ENCODE measurements at places on chromosomes 6 and 20.
A peak's percentile ranks its signal among the peaks of the same experiment; 100 is the strongest.

- no peak for DNase-seq
These were observed 73.6 kb upstream of the NHSL1 start for GRCh38 chr6:138572885-138573284.

DNA sequence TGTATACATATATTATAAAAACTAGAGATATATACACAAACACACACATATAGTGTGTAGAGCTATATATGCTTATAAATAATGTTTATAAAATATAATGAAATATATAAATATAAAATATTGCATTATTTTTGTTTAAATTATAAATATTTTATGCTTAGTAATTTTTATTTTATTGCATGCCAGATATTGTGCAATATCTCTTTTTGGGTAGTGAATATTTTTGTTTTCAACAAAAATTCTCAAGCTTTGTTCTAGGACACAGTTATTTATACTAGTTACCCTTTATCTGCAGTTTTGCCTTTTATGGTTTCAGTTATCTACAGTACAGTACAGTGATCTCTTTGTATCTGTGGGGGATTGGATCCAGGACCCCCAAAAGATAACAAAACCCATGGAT, 52.2 kb downstream of the PFDN4 start:
- DNase-seq, result no peak

- DNase-seq, result no peak
These were observed 4.5 kb upstream of the PXMP4 start for GRCh38 chr20:33724439-33725094.

DNA sequence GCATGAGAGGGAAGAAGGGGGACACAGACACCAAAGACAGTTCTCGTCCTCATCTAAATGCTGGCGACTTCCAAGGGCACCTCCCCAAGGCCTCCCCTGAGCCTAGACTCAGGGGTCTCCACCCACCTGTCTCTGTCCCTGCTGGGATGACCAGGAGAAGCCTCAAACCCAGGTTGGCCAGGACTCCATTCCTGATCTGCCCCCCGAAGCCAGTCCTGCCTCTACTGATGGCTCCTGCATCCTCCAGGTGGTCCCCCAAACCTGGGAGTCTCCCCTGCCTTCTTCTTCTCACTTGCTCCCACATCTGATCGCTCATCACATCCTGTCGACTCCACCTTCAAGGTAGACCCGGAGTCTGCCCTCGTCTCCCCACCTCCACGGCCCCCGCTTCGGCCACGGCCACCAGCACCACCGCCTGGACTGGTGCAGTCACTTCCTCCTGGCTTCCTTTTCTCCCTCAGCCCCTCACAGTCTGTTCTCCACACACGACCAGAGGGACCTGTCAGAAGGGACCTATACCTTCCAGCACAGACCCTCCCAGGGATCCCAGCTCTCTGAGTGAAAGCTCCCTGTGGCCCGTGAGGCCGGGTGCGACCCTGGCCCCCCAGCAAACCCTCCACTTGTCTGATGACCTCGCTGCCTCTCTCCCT, 92.1 kb downstream of the CEBPB start:
- DNase-seq, result no peak

DNA sequence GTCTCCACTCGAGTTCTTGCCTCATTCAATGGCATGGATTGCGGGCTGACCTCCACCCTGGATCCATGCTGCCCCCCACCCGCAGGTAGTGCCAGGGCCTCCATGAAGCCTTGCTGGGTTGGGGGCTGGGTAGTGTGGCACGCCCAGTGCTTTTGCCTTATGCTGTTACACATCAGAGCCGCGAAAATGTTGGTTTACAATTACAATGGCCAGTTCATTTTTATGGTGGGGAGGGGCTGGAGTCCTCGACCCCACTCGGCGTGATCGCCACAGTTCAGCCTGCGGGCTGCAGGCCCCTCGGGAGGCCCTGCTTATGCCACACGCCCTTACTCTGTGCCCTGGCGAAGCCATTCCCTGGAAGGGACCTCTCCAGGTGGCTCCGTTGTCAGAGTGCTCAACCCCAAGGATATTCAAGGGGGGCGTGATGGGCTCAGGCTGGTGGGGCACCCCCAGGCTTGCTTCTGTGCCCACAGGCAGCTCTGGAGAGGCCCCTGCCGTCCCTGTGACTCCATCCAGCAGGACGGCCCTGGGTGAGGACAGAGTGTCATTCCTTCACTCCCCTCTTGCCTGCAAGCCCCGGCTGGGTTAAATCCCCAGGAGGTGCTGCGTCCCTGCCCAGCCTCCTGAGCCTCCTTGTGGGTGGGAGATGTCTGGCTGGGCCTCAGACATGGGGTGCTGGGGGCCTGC, 14.8 kb downstream of the ITPA start:
- DNase-seq, result no peak

DNA sequence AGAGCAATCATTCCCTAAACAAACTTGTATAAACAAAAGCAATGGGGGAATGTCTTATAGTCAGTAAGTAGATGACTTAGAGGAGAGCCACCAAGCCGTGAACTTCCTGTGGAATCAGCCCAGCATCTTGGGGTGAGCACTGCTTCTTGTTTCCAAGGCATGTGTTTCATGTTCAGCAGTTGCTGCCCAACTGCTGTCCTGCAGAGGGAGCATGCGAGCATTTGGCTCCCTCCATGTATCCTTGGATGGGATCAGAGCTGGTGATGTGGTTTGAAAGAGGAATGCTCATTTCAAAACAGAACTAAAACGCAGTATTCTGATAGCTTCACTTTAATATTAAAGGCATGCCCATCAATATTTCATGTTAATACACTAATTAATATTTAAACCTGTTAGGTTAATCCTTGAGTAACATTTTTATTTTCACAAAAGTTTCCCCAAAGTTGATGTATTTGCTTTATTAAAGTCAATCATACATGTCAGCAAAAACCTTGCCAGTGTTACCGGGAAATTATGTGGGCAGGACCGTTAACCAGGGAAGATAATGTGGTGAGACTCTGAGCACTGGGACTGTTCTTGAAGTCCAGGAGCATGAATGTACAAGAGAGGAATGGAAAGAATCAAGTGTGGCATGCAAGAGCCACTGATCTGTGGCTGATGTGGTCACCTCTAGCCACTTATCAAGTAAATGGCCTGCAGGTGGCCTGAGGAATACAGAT, 172.1 kb upstream of the GGTLC1 start:
- DNase-seq, result no peak

GRCh38 chr6:89375427-89376267, 23.1 kb upstream of the UBE2J1 start:
- DNase-seq, result peak; percentile 86

- no peak for DNase-seq
These were observed 182.8 kb downstream of the UTRN start for GRCh38 chr6:144467921-144468320.

DNA sequence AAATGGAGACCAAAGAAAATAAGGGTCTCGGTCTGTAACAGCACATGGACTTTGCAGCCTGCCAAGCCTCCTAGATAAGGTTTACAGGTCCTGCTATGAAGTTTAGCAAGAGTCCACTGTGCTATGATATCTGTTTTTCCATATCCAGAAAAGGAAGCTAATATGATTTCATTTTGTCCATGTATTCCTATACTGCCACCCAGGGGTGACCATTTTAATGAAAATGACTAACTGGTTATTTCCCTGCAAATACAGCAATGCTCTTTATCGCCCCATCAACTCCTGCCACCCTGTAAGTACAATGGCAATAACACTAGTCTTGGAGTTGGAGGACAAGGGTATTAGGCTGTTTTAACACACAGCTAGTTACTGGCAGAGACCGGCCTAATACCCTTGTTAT, 115.2 kb upstream of the GLP1R start:
- DNase-seq, result no peak

DNA sequence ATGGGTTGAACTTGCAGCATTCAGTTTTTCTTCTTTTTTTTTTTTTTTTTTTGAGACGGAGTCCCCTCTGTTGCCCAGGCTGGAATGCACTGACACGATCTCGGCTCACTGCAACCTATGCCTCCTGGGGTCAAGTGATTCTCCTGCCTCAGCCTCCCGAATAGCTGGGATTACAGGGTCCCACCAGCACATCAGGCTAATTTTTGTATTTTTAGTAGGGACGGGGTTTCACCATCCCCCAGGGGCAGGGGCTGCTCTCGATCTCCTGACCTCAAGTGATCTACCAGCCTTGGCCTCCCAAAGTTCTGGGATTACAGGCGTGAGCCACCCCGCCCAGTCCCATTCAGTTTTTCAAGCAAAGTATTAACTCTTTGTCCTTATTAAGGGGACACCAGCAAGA, 117.6 kb upstream of the PRSS16 start:
- no peak for DNase-seq

DNA sequence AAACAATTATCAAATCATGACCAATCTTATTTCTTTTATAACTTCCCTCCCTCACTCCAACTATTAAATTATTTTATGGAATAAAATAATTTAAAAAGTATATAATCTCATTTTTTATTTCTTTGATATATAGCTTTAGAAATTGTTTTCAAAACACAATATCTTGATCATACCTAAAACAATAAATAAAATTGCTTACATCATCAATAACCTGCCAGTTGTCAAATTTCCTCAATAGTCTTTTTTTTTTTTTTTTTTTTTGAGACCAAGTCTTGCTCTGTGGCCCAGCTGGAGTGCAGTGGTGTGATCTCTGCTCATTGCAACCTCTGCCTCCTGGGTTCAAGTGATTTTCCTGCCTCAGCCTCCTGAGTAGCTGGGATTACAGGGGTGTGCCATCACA, 60.1 kb upstream of the ELOVL5 start:
- no peak for DNase-seq

DNA sequence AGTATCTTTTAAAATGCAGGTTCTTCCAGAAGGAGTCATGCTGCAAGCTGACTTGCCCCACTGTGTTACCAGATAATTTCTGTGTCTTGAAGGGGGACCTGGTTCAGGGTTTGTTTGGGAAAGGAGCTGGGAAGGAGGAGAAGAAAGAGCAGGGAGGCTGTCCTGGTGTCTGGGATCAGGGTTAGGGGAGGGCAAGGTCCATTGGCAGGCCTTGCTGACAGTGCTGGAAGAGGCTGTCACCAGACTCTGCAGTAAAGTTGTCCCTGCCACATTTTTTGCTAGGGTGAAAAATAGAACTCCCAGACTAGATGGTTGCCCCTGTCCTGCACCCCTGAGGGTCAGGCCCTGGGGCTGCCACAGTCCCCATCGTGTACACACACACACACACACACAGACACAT, 14.9 kb downstream of the GLP1R start:
- no peak for DNase-seq

GRCh38 chr6:18147160-18147559, 7.7 kb downstream of the TPMT start:
- DNase-seq, result no peak

- DNase-seq, result peak; percentile 32
These were observed at the start of gene LAMA4 for GRCh38 chr6:112253841-112254816. Gene LAMA4, minus strand, starts transcription at chr6:112254567. Its CDS starts 417 bp downstream, at chr6:112254150.

DNA sequence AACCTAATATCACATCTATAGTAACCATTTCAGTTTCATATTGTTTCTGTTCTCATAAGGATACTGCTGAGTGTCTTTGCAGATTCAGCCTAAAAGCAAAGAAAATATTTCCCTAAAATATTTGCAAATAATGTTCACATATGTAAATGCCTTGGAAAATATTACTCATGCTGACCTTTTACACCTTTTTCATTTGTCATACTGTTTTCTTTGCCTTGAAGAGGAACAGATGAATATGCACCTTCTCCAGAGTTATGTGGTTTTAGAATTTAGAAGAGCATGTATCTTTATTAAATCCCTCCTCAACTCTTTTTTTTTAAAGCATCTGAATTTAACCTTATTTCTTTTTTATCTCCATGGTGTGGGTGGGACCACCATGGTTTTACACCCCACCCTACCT, 32.5 kb downstream of the NDUFAF5 start:
- no peak for DNase-seq

DNA sequence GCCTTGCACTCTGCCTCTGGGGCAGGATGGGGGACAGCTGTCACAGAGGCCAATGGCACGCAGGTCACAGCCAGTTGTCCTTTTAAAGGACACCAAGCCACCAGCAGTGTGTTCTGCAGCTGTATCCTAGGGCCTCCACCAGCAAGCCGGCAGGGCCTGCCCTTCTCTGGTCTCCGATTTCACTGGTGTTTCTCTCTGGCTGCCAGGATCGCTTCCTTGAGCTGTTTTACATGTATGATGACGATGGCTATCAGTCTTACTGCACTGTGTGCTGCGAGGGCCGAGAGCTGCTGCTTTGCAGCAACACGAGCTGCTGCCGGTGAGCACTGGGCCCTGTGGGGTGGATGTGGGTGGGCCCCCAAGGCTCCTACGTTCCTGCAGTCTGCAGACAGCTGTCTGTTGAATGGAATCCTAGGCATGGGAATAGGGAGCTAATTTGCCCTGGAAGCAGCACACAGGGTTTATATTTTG, 22.7 kb upstream of the MAPRE1 start:
- DNase-seq, result no peak

DNA sequence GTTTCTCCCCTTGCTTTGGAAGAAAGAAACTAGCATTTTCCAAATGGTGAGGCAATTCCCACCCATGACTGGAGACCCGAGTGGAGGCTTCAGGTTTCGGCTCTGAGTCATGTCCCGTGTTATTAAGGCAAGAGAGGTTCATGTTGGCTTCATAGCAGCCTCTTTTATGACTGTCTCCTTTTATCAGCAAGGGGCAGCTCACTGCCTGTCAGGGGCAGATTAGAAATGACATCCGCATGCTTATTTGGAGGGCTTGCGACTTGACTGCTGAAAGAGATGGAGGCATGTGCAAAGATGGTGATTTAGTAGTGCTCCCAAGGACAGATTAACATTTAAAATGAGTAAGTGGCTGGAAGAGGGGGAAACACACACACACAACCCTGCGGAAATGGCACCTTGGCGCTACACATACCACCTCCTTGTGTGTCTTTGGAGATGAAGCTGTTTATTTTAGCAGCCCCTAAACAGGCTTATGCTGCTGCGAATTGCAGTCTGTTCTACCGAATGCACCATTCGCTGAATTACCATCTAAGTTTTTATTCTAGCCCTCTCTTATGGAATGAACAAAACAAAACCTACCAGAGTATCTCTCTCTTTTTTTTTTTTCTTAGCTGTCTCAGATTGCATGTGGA, 52.1 kb upstream of the VSTM2L start:
- no peak for DNase-seq

DNA sequence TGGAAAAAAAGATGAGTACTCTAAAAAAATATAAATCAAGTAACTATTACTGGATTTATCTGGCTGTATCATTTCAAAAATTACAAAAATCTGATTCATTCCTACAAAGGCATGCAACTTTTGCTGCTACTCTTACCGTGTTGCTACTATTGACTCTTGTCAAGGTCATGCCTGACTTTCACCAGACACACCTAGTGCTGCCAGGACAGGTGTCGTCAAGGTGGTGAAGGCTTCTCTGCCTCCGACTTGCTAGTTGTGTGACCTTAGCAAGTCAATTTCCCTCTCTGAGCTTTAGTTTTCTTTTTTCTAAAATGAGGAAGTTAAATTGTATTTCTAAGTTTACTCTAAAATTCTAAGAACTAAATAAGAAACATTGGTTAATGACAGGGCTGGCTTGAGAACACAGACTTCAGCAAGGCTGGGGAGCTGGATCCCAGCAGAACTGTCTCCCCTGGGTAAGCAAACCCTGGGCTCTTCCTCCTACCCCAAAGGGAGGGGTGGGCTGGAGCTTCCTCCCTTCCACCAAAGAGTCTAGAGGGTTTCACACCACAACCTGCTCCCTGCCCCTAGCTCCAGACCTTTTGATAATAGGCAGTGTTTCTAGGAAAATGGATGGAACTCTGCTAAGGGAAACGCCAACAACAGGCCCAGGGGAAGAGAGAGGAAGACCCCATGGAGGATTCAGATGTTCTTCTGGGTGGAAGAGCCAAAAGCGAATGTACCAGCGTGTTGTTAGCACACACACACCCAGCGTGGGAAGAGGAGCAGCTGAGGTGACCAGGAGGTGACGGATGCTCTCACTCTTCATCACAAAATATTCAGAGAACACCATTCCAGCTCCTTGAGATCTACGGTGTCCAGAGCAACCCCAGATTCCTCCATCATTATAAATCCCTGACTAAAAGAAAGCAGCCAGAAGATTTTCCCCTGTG, 47.9 kb upstream of the CITED2 start:
- no peak for DNase-seq

Measured in NCI-H1436 (cell line).